ENCODE measurements at places on chromosomes 5 and 9.

DNA sequence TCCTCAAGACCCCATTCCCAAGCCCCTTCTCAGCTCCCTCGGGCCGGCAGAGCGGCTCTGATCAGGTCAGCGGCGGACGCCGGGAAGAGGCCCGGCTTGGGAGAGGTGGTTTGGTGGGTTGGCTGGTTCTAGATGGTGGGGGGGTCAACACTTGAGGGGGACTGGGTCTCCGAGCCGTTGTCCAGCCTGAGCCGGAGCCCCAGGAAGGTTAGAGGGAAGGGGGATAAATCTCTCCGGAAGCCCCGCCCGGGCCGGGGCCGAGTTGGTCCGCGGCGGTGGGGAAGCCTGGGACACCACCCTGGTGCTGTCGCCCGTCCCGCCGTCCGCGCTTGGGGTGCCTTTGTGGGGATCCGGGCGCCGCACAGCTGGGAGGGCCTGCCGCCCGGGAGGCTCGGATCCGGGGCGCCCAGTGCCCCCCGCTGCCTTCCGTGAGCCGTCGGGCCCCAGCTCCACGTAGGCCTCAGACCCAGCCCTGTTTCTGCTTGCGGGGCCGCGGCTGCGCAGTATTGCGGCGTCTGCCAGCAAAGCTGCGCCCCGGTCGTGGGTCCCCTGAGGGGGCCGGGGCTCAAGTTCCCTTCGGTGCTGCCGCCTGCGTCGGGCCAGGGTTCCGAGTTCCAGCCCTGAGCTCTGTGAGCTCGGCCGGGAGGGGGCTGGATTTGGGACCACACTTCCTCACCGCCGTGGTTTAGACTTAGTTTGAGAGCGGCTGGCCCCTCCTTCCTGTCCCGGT, 542 bp upstream of the TRIM52 start:
- peak; percentile 62 for DNase-seq

DNA sequence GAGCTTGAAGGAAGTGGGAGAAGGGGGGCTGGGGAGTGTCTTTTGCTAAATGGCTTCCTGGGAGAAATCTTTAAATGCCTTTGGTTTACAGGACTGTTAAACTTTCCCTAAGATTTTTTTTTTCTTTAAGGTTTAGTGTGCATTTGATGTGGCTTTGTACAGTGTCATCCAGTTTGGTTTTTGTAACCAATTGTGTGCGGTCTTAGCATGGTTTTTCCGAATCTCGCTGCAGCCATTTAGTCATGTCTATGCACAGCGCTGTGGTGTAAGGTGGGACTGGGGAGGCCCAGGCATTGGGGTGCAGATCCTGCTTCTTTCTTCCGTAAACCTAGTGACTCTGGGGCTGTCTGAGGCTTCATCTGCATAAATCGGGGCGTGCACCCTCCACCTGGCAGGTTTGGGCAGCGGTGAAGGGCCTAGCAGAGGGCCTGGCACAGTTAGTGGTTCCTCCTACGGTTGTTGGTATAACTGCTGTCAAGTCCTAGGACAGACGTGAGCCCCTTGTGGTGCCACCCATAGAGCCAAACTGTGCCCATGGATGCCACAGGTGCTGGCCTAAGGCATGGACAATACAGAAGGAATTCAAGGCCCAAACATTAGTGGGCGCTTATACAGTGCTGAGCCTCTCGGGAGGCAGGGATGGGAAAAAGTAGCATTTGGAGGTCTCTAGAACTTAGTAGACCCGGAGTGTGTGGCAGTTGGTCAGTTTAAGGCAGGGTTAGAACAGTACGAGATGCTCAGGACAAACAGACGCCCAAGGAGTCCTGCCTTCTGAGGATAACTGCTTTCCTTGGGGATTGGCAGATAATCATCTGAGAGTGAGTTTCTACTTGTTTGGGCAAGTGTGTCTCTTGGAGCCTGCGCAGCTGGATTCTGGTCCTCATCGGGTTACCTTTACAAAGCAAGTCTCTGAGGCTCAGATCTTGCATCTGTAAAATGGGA, 1.5 kb downstream of the PRRC2B start:
- DNase-seq, result peak; percentile 76

GRCh38 chr5:176535664-176536131, 1.5 kb downstream of the RNF44 start:
- DNase-seq, result no peak

- DNase-seq, result no peak
Observed at GRCh38 chr5:35785601-35786085, 71.0 kb upstream of the IL7R start.

DNA sequence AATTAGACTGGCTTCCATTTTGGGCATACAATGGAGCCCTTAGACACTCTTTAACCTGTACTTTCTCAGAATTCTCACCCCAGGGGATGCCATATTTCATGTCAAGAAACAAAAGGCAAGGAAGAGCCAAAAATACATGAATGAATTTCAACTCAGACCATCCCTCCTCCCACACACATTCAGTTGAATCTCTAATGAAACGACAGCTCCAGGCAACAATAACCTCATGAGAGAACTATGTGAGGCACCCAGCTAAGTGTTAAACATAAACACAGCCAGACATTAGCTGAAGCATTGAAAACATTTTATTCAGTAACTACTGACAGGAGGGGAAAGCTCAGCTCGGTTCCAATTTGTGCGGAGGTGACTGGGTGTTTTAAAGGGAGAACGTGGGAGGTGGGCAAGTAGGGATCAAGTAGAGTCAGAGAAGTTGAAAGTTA, 1359.1 kb upstream of the CDH9 start:
- DNase-seq, result no peak

GRCh38 chr5:168364750-168365550, 73.5 kb downstream of the WWC1 start:
- peak; percentile 49 for DNase-seq

DNA sequence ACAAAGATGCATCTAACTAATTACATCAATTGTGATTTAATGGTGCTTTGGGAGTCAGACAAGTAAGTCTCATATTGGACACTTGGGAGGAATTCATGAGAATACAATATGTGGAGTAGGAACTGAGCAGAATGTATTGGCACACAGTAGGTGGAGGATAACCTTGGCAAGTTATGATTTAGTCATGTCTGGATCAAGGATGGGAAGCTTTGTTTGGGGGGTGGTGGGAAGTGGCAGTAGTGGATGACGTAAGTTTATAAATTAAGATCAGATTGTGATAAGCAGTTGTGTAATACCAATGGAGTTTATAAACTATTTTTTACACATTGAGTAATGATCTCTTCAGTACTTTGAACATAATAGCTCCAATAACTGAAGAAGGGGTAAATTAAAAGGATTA, 67.0 kb downstream of the SGCD start:
- no peak for DNase-seq

- no peak for DNase-seq
Observed at GRCh38 chr5:157568222-157568621, 7.4 kb downstream of the ADAM19 start.

DNA sequence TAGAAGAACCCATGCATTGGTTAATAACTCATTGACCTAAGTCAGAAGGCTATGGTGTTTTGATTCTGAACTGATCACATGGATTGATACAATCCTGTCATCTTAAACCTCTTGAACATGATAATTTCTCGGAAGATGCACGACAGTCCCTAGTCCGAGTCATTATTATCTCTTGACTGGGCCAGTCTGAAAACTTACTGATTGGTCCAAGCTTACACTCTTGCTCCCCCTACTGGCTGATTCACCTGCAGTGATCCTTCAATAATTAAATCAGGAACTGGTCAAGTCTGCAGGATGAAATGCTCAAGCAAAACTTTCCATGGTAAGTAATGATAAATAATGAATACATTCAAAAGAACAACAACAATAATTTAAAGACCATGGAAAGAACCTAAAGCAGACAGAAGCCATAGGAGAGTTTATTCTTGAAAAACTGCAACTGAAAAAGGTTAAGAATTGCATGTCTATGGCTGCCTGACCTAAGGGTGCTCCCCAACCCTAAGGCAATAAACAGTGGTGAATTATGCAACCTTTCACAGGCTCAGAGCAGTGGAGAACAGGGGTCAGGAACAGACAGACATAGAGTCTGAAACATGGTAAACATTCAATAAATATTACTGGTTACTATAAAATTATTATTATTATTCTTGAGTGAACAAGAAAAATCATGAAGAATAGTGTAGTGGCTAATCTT, 79.3 kb downstream of the BRINP1 start:
- DNase-seq, result peak; percentile 67

- DNase-seq, result no peak
Observed at GRCh38 chr9:130476151-130476730, 31.5 kb downstream of the ASS1 start.

GRCh38 chr5:20972419-20972925, 984.5 kb upstream of the CDH18 start:
- no peak for DNase-seq

DNA sequence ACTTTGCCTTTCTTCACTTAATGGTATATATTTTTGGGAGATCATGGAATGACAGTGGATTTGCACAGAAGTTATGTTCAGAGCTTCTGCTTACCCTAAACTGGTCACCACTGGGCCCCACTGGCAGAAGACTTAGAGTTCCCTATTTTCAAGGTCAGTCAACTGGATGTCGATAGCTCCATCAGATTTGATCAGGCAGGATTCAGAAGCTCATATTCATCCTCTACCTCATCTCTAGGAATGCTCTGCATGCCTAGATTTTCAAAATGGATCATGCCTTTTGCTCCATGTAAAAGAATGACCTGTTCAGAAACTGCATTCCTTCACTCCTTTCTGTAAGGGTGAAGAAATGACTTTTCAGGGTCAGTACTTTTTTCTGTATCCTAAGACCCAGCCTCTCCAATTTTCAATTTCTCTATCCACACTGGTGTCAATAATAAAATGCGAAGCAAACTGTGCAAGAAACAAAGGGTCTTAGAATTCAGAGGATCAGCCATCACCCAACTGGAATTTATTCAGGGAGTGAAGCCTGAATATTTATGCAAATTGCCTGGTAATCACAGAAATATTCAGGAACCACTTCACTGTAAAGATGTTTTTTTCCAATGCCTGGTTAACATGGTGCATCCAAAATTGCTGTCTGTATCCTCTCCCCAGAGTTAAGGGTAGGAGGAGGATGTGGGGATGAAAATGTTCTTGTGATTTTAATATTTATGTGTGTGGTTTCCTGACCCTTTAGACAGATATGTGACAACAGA, 125.4 kb downstream of the DOCK2 start:
- no peak for DNase-seq

DNA sequence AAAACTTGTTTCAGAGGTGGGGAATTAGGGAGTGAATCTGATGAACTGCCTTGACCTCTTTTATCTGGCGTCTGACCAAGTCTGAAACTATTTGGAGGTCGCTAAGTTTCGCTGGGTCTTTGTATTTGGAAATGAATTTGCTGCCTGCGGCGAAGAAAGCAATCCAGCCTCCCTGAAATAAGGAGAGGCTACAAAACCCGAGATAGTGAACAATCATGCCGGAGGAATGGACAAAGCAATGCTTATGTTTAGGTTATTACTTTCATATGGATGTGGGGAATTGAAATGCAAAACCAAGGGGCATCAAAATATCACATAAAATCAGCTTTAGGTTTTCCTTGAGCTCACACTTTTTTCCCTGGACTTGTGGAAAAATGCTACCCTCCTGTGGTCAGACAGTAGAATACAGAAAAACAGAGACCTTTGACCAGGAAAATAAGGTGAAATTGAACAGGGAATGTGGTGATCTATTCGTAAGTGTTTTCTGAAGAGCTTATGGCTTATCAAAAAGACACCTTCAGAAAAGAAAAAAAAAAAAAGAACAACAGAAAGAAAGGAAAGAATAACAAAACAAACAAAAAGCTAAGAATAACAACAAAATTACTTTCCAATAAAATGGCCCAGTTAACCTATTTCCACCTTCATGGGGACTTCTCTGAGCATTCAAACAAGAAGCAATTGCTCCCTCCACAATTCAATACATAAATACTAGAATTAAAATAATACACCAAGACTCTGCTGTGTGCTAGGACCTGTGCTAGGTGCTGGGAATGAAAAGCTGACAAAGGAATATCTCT, 68.6 kb upstream of the DPYSL3 start:
- no peak for DNase-seq

- no peak for DNase-seq
Observed at GRCh38 chr5:89395111-89395510, 512.1 kb upstream of the MEF2C start.

- DNase-seq, result no peak
Observed at GRCh38 chr9:34991607-34992375, 2.2 kb downstream of the DNAJB5 start.

- DNase-seq, result no peak
Observed at GRCh38 chr5:72625332-72625731, 118.1 kb upstream of the ZNF366 start.

GRCh38 chr5:128674837-128675446, 136.9 kb upstream of the FBN2 start:
- no peak for DNase-seq

- DNase-seq, result no peak
Observed at GRCh38 chr9:35529161-35529823, 39.4 kb downstream of the RUSC2 start.

All from prostate gland (tissue), 2 donors.